ENCODE measurements at places on chromosomes 13 and 19.
A peak's percentile ranks its signal among the peaks of the same experiment; 100 is the strongest.

GRCh38 chr13:106533943-106534638 lies 1.4 kb downstream of the EFNB2 start:
- peak; percentile 37 for DNase-seq

DNA sequence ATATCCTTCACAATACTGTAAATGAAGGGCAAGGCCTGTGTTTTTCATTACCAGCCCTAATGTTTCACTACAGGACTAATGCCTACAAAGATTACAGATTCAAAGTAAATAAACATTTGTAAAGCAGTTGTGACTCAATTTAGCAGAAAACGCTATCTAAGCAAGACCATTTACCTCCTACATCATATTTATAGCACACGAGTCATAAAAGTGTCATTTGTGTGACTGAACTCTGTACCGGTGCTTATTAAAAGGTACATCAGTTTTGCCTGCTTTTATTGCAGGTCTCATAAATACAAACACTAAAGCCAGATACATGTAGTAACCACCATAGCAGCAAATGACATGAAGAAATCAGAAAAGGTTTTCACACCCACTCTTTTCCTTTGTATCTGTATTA lies 61.5 kb upstream of the SLC15A1 start:
- no peak for DNase-seq

GRCh38 chr19:55077106-55077505 lies 1.4 kb downstream of the EPS8L1 start:
- DNase-seq: no peak

DNA sequence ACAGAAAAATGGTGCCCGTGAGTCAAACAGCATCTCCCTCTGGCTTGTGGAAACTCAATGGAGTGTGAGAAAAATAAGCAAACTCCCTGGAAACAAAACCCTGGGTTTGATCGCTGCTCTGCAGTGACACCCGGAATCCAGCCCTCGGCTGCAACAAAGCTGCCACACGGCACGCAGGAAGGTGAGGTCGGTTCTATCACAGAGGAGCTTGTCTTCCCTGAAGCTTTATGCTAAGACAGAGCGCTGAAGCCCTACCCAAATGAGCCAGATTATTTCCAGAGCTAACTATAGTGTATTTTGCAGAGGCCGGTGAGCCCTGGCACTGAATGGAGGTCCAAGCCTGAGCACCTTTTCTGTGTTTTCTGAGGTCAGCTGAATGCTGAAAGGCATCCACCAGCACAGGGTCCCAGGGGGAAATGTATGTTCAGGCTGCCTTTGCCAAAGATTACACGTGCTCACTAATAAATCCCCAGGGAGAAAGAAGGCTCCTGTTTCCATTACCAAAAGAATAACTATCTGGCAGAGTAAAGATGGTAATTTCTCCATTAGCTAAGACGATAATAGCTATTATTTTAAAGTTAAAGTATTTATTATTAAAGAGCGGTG lies 77.8 kb downstream of the TSHZ3 start:
- DNase-seq: no peak

- no peak for DNase-seq
Observed at GRCh38 chr19:19338082-19338481, 17.5 kb downstream of the MAU2 start.

- no peak for DNase-seq
Observed at GRCh38 chr19:51743405-51743804, 8.3 kb downstream of the FPR1 start.

- DNase-seq: no peak
Observed at GRCh38 chr13:83223546-83223945, 658.7 kb downstream of the SLITRK1 start.

GRCh38 chr13:24234200-24234915 lies 73.8 kb downstream of the SPATA13 start:
- no peak for DNase-seq

DNA sequence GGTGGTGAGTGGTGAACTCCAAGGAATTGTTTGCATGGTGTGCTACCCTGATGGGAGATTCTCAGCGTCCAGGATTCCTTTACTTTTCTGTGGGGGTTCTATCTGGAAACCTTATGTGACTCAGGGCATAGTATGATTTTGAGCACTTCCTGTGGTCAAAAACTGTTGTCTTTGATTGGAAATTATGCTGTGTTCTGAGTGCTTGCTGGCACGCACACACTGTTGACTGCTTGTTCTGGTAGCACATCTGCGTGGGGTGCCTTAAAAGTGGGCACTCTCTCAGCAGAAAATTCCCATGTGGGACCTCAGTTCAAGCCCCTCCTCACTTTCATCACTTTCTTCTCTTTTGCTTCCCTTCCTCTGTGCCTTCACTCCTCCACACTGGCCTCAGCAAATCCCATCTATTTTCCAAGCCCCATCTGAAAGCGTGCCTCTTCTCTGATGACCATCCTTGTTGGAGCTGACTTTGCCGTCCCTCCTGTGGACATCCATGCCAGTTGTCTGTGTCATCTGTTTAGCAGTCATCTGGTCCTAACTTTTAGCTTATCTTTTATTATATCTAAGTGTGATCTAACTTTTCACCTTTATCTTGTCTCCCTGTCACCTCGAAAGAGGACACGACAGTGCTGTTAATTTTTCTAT lies 56.4 kb upstream of the NPAS1 start:
- DNase-seq: peak; percentile 12

- DNase-seq: no peak
Observed at GRCh38 chr19:4519521-4520277, 1.4 kb upstream of the PLIN4 start.

- no peak for DNase-seq
Observed at GRCh38 chr19:7242601-7243258, 51.5 kb downstream of the INSR start.

GRCh38 chr19:28640506-28640905 lies 572.4 kb downstream of the UQCRFS1 start:
- DNase-seq: no peak

DNA sequence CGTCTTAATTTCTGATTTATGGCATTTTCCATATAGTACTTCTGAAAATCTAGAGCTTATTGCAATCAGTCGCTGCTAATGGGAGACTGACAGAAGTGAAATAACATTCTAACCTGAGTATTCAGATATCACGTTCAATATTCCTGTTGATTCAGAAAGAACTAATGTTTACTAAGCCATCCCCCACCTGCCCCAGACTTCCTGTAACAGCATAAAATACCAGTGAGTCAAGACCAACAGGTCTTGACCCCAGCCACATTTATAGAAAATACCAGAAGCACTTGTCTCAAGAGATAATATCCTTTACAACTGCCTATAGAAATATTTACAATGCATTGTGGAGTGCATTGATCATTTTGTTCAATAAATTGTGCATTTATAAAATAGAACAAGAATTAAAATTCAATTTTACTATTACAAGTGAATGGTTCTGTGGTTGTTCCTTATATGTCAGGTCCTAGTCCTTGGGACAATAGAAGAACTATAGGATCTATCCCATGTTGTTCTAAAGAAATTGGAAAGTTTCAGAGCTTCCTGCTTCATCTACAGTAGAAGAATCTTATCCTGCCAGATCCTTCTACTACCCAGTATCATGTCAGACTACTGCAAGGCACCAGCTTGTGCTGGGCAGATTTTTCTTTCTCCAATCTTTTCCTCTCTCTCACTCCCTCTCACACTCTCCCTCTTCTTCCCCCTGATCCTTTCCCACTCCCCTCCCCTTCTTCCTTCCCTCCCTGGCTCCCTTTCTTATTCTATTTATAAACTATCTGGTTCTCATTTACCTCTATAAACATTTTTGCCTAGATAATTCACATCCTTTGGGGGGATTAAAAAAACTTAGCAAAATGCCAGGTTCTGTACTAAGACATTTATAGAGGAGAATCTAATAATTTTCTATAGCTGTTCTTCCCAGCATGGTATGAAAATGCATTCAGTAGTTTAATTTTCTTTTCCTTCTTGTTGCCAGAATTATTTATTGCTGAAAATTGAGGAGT lies 629.9 kb downstream of the DIAPH3 start:
- no peak for DNase-seq

DNA sequence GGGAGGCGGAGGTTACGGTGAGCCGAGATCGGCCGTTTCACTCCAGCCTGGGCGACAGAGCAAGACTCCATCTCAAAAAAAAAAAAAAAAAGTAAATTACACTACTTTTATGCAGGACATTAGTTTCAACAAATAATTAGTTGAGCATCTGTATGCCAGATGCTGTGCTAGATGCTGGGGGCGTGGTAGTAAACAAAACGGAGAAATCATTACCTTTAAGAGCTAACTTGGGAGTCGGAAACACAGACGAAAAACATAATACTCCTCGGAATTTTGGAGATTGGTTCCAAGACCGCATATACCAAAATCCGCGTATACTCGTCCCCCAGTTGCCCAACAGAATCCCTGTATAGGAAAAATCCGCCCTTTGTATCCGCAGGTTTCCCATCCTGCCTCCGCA lies 1.3 kb upstream of the DUS3L start:
- no peak for DNase-seq

DNA sequence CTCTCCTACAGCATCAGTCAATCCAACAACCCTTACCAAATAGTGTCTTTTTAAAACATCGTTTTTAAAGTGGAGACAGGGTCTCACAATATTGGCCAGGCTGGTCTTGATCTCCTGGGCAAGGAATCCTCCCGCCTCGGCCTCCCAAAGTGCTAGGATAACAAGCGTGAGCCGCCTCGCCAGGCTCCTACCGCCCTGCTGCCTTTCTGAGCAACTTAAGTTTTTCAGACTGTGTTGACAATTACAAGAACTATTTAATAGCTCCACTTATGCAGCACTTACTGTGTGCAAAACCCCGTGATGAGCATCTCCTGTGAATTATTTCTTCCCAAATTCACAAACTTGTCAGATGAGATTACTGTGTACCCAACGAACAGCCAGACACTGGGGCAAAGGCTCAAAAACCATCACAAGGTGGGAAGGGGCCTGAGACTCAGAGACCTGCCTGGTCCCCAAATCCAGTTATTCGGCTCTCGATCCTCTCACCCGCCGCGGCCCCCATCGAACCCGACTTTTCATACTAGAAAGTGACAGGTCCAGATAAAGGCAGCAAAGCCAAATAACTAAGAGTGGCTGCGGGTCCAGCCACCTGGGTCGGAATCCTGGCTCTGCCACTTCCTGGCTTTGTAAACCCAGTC lies 581 bp downstream of the RPL18 start:
- DNase-seq: no peak

- no peak for DNase-seq
Observed at GRCh38 chr13:76503766-76504165, 382.4 kb downstream of the KCTD12 start.

DNA sequence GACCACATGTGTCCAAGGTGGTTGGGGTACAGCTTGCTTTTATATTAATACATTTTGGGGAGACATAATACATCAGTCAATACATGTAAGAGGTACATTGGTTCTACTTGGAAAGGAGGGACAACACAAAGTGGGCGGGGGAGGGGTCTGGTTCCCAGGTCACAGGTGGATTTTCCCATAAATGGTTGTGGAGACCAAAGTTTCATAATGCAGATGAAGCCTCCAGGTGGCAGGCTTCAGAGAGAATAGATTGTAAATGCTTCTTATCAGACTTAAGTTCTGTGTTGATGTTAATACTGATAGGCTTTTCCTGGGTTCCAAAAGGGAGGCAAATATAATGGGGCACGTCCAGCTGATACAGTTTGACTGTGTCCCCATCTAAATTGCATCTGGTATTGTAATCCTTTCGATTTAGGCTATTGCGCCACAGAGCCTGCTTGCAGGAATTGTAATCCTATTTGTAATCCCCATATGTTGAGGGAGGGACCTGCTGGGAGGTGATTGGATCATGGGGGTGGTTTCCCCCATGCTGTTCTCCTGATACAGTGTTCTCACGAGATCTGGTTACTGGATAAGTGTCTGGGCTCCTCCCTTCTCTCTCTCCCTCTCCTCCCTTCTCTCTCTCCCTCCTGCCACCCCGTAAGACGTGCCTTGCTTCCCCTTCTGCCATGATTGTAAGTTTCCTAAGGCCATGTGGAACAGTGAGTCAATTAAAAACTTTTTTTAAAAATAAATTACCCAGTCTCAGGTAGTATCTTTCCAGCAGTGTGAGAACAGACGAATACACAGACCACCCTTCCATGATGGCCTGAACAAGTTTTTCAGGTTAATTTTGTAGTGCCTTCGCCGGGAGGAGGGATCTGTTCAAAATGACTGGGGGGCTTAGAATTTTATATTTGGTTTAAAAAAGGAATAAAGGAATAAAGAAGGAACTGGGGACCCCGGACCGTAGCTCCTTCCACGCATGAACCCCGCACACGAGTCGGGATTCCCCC lies 44.9 kb downstream of the ZNF823 start:
- no peak for DNase-seq

GRCh38 chr13:97254816-97255215 lies 32.7 kb downstream of the MBNL2 start:
- no peak for DNase-seq

- DNase-seq: no peak
Observed at GRCh38 chr19:55446060-55446459, 3.0 kb upstream of the SHISA7 start.

DNA sequence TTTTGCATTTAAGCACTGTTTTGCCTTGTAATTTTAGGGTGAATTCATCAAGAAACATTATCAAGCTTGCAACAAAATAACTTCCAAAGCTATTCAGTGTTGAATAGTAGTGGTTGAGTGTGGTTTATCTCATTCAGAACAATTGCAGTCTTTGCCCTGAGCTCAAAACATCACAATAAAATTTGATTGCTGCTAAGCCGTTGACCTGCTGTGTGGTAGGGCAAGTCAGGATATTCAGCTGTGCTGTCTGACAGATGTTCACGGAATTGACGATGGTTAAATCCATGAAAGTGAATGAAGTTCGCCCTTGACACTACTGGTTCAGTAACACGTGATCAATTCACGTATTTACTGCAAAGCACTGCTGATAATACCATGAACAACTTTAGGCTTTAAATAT lies 66.9 kb downstream of the GJA3 start:
- no peak for DNase-seq

DNA sequence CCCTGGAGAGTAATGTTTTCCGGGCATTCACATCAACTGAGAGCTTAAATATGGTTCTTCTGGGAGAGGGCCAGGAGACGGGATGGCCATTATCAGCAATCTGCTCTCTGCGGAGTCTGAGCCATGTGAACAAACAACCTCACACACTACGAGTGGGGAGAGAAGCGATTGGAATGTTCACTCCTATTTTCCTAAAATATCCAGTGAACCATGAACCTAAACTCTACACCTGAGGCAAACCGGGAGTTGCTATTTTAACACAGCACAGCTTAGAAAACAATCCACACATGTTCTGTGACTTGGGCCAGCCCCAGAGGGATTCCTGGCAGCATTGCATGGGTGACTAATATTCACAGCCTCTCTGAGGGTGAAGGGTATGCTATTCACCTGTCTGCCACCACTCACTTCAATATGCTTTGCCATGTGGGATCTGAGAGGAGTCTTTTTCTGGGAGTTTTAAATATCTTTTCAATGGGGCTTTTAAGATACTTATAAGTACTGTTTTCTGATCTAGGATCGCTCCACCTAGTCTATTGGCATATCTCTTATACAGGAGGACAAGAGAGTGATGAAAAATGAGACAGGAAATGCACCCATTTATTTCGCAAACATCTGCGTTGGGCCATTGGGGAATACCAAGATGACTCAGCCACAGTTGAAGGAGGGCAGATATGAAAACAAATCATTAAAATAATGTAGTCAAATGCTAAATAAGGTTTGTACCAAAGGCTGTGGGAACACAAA lies 72.6 kb upstream of the SERP2 start:
- peak; percentile 19 for DNase-seq

All from stimulated activated CD4-positive, alpha-beta T cell treated with anti-CD3 and anti-CD28 coated beads, Interleukin-15, amount 100 ng/mL, for 24 hours (primary cell).